ENCODE measurements at places on chromosomes 1 and 21.
A peak's percentile ranks its signal among the peaks of the same experiment; 100 is the strongest.

GRCh38 chr1:73911849-73912248 lies 286.1 kb downstream of the LRRIQ3 start:
- no peak for DNase-seq

DNA sequence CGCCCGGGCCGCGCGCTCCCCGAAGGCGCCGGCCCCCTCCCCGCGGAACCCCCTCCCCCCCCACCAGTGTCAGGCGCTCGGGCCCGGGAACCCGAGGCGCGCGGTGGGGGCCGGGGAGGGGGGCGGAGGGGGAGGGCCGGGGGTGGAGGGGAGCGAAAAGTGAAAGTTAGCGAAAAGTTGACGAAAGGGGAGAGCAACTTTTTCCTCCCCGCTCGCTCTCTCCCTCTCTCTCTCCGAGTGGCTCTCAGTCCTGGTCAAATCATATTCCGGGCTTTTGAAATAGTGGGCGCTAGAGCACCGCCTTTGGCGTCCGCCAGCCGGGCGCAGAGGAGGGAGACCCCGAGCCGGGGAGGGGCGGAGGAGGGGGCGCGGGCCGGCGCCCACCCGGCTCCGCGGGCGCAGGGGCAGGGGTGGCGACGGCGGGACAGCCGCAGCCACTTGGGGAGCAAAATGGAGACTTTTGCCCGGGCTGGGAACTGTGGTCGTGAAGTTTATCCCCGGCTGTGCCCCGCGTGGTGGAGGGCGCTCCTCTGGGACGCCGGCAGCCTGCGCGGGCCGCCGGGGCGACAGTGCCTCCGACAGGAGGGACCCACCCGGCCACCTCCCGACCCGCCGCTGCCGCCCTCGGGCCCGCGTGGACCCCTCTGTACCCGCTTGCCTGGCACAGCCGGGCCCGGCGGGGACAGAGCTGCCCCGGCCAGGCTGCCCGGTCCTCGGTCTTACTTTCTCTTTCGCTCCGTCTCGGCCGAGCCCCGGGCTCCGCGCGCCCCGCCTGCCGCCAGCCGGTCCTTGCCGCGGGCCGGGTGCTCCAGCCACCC lies 697 bp downstream of the PRDM16 start:
- DNase-seq, result no peak

- no peak for DNase-seq
These were observed 1881.7 kb downstream of the MRPL39 start for GRCh38 chr21:23725576-23725975.

DNA sequence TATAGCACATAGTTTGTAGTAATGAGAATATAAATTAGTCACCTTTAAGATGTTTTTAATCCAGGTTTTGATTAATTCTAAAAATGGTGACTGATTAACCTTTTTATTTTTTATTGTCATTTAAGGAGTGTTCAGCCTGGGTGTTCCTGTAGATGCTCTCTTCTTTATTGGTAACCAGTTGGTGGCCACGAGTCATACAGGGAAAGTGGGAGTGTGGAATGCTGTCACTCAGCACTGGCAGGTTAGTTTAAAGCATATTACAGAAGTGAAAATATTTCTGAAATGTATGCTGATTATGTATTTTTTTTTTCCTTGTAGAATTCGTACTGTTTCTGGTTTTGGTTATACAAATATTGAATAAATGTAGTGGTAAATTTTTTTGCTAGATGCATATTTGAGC lies 28.1 kb downstream of the KCTD3 start:
- no peak for DNase-seq

DNA sequence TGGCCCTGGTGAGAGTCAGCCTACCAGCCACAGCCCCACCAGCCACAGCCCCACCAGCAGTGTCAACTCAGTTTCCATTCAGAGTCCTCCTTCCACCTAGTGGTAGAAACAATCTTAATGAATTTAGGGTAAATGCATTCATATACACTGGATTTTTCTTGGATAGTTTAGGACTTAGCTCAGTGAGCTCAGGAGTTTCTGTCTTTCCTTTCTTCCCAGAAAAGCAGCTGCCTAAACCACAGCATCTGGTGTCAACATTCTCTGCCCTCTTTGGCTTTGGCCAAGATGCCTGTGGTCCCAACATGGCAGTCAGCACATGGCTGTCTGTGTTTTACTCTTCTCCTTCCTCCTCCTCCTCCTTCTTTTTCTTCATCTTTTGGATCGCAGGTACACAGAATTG lies 94.0 kb downstream of the CLIC6 start:
- no peak for DNase-seq

GRCh38 chr1:23814016-23814415 lies 11.2 kb downstream of the HMGCL start:
- no peak for DNase-seq

DNA sequence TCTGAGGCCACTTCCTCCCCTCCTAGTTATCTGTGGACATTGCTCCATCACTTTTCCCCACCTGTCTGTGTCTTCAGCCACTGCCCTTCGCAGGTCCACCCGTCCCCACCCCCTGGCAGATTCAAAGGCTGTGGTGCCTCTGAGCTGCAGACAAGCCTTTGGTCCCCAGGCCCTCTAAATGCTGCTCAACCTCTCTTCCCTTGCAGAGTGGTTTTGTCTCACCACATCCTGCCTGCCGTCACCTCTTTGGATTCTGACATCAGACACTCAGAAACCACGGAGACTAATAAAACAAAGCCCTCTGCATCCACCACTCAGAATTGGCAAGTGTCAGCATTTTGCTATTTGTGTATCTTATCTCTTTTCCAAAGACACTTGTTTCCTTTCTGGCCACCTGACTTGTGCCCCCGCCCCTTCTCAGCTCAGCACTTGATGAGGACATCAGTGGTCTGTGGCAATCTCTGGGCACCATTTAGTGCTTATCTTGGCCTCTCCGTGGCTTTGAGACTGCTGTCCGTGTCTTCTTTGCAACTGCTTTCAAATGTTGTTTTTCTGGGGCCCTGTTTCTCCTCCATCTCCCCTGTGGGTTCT lies 7.7 kb downstream of the CNIH3 start:
- peak; percentile 30 for DNase-seq

DNA sequence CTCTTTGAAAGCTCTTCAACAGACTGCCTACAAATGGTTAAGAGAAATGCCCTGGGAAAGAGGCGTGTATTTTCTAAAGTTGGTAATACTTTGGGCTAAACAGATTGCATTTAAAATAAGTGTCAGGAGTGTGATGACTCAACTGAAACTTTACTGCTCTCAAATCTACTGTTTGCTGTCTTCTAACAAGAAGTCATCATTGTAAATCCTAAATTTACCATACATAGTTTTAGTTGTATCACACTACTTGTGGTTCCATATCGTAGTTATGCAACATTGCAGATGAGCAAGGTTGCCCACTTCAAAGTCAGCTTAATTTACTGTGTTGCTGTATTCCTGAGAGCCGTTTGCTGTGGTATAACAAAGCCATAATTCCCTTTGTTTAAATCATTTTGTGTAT lies 59.6 kb downstream of the RGS21 start:
- DNase-seq, result no peak

DNA sequence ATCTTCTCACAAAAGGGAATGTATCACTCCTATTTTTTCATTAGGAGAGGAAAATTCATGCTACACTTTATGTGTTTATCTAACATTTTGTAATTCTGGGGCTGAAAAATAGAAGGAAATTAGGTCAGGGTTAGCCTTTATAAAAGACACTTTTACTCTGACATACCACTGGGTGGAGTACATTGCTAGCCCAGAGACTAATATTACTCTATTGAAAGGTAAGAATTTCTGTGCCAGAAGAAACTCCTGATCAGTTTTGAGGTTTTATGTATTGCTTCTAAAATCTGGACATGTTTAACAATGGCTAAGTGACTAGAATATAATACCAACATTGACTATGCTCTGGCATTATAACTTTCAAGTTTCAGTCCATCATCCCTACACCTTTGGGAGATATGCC lies 724.6 kb downstream of the USP25 start:
- DNase-seq, result no peak

GRCh38 chr1:247430434-247430833 lies 14.5 kb downstream of the NLRP3 start:
- no peak for DNase-seq

DNA sequence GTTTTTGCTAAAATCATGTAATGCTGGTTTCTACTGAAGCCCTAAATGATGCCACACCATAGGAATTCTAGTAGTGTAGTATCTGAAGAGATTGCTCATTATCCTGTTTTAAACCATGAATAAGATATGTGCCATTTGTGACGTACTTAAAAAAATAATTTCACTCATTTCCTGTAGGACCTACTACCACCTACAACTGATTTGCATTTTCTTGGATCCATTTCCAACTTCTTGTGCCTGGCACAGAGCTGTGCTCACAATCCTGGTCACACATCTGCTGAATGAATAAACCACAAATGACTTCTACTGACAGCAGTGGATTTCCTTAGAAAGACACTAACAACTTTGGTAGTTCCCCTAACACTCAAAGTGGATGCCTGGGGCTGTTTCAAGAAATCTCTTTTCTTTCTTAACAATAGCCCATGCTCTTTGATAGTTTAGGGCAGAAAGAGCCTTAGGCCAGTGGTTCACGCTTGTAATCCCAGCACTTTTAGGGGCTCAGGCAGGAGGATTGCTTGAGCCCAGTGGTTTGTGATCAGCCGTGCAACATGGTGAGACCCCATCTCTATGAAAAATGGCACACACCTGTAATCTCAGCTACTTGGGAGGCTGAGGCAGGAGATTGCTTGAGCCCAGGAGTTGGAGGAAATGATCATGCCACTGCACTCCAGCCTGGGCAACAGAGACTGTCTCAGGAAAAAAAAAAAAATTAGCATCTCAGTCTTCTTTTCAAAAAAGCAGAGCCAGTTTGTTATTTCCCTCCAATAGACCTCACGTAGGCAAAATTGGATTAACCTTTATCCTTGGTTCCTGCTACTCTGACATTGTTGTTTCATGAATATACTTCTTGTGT lies 13.0 kb upstream of the BATF3 start:
- no peak for DNase-seq

- DNase-seq, result no peak
These were observed 86.7 kb upstream of the ZRANB2 start for GRCh38 chr1:71167505-71167904.

DNA sequence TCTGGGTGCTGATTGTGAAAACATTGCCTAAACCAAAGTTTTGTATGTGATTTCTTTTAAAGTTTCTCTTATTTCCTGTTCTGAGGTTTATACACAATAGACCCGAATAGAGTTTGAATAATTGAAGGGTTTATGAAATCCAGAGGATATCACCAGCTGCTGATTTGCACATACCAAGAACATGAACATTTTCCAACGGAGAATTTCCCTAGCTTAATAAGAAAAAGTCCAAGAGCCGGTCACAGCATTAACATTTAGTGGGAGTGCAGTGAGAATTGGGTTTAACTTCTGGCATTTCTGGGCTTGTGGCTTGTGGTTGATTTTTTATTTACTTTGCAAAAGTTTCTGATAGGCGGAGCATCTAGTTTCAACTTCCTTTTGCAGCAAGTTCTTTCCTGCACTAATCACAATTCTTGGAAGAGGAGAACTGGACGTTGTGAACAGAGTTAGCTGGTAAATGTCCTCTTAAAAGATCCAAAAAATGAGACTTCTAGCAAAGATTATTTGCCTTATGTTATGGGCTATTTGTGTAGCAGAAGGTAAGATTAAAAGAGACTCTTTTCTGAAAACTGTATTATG lies at the start of gene CFH:
TSS of gene CFH (plus strand) at position 407 of the 579 bp plus-strand sequence. CDS start at position 482, 75 bp downstream.
- DNase-seq, result no peak

DNA sequence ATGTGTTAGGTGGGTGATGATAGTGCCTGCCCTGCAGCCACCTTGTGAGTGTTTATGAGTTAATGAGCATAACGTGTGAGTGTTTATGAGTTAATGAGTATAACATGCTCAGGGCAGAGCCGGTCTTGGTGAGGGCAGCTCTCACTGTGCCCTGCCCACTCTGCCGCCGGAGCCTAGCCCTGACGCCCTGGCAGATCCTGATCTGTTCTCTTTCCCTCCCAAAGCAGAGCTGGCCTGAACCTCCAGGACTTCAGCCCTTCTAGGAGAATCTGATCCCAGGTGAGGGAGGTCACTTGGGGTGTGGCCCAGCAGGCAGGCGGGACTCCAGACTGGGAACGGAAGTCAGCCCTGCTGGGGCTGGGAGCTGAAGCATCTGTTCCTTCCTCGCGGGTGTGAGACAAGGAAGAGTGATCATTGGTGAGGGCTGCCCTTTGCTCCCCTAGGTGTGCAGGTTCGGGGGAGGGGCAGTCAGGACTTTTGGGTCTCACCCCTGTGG lies 5.7 kb downstream of the FBLIM1 start:
- DNase-seq, result no peak

- DNase-seq, result no peak
These were observed 244.6 kb downstream of the NPHP4 start for GRCh38 chr1:5747426-5748285.

DNA sequence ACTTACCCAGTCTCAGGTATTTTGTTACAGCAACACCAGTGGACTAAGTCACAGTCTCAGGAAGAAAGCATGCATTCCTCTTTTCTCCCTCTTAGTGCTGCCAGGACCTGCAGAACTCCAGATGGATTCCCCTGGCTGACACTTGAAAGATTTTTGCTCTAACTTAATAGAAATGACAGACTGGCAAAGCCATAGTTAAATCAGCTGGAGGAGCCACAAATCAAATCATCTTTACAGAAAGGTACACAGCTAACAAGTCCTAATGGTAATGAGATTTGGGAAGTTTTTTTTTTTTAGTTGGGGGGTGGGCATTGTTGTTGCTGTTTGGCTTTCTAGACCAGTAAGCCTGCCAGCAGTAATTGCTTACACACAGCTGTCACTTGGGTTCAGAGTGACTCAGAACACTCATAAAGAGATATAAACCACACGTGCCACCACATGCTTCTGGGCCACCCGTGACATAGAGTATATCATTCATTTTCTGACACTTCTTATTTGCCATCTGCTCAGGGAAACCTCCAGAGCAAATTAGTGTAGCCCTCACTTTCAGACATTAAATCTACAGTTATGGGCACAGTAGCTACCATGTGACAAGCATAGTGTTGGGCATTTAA lies 72.4 kb downstream of the FH start:
- DNase-seq, result no peak

DNA sequence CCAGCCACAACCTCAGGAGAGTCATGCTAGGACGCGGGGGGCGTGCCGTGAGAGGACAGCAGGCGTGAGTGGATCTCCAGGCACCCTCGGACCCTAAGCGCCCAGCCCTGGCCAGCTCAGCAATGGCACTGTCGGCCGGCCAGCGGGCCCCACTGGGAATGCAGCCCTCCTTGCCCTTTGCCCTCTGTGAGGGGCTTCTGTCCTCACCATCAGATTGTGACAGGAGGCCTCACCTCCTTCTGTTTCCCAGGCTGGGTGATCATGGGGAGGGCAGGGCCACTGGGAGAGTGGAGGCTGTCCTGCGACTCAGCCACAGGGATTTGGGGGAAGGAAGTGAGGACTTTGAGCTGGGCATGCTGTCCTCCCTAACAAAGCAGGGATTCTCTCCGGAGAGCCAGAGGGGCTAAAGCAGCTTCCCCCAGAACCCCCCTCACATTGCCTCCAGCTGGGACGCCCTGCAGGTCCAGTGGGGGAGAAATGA lies 6.6 kb upstream of the LRRC3 start:
- no peak for DNase-seq
